ENCODE measurements at places on chromosomes 4 and X.
A peak's percentile ranks its signal among the peaks of the same experiment; 100 is the strongest.

GRCh38 chr4:148944839-148945219 lies 502.6 kb upstream of the NR3C2 start:
- no peak for DNase-seq

DNA sequence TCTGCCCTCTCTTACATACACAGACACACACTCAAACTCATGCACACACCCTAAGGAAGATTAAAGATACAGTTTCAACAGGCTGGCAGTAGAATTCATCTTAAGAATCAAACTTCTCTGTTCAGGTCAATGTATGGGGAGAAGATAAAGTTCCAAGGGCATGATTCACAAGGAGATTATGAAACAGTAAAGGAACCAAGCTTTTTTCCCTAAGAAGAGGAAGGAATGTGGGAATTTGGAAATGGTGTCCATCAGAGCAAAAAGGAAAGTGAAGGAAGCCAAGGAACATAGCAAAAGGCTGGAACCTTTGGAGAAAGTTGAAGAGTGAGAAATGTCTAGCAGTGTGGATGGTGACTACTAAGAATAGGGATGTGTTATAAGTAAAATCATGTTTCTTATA lies 191.0 kb upstream of the NPY2R start:
- no peak for DNase-seq

DNA sequence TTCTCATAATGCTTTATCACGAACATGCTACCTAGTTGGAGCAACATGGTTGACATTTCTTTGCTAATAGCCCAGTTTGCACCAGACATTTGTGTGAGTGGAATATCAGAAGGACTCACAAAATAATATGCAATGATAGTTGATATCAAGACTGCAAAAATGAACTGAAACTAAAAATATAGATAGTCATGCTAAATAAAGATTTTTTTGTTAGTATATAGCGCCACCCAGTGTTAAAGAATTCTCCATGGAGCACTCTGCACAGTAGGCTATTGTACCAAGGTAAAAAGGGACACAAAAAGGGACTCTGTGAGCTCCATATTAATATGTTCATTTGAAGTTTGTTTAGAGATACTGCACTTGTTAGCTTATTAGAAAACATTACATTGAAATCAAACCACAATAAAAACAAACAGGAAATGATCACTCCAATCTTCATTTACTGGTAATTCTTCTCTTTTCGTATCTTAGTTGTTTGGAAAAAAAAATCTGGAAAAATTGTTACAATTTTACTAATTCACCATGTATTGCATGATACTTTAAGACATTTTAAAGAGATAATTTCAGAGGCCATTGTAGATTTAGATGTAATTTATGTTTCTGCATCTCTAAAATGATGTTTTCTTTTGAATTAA lies 1509.6 kb downstream of the ADGRL3 start:
- no peak for DNase-seq

DNA sequence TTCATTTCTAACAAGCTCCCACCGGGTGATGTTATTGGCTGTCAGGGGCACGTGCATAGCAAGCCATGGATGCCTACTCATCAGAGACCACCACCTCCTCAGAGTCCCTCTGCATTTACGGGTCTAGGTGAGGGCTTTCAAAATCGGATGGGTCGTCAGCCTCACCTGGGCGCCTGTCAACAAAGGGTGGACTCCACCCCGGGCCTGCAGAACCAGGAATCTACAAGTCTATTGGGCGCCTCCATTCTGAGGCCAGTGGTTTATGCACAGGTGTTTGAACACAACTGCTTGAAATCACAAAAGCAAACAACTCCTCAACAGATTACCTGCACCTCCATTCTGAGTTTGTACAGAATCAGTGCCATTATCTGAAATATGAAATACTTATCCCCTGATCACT lies 318.9 kb downstream of the PTTG2 start:
- no peak for DNase-seq

- DNase-seq, result no peak
These were observed 1712.4 kb upstream of the TENM3 start for GRCh38 chr4:180530787-180531186.

GRCh38 chrX:150363561-150364346 lies 637 bp downstream of the MAMLD1 start:
- DNase-seq, result no peak

DNA sequence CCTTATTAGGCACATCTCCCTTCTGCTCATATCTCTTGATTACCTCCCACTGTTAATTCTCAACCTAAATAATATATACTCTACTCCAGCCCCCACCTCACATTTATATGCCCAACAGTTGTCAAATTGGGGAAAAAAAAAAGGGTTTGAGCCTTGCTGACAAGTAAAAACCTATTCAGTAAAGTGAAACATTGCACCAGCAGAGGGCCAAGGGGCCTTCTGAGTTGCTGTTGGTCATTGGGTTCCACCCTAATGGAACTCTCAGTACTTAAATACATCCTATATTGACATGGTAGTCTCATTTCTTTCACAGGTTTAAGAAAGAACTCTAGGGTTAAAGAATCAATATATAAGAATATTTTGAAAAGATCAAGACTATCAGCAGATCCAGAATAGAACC lies 362.2 kb downstream of the SMARCA1 start:
- DNase-seq, result no peak

DNA sequence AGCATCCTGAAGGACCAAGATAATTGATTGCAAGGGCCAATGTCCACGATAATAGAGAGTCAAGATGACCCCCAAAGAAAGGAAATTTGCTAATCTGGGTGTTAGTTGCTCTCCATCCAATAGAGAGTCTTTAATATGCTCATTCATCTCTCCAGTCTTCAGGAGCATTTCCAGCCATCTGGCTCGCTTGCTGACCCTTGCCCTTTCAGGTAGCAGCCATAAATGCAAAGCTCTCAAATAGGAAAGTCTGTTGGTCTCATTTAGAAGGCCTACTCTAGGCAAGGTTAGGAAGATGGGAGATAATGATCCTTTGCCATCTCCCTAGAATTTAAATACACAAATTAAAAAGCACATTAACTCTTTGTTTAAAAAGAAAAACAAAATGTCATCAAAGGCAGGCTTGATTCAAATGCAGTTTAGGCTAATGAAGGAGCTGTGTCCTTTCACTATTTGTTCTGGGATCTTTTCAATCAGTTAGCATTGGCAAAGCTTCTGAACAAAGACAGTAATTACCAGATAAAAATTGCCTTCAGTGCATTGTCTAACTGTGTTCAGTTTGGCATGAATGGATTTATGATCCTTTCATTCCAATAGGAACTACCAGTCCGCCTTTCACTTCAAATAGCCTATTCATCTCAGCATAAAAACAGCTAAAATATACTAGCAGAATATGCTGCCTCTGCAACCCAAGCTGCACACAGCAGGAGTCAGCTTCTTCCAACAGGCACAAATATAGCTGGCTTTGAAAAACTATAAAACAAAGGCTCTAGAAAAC lies 49.6 kb upstream of the ATXN3L start:
- no peak for DNase-seq

GRCh38 chr4:58465031-58465430 lies 1354.8 kb upstream of the IGFBP7 start:
- no peak for DNase-seq

DNA sequence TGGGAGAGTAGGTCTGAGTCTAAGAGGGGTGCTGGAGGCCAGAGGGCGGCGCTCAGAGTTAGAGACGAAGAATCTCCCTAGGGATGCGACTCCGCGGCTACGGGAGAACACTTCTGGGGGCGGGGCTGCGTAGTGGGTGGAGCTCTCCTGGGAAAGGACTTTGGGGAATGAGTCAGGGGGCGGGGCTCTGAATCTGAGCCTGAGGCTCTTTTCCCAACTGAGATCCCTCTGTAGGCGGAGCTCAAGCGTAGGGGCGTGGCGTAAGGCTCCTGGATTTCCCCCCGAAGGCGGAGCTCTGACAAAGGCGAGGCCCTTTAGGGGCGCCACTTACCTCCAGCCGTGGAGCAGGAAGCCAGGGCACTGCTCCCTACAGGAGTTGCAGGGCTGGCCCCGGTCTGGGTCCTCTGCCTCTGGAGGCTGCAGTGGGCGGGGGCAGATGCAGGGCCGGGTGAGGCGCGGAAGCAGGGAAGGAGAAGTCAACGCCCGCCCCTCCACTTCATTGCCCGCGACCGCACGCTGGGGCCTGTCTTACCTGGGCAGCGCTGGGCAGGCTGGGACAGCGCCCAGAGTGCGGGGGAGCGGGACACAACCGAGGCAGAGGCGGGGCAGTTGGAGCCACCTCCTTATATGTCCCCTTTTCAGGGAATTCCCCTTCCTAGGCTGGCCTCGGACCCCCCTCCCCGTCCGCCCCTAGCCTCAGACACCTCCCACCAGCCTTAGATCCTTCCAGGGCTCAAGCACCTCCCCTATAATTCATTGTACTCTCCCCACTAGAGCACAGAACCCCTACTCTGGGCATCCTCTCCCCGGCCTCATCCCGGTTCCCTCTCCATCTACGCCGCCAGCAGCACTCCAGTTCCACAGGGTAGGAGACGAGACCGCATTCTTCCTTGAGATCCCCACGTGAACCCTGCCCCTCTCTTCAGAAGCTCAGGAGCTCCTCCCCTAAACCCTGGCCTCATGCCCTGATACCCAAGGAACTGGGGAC lies 1.6 kb downstream of the PRICKLE3 start:
- no peak for DNase-seq

GRCh38 chr4:43360296-43360695 lies 467.8 kb downstream of the GRXCR1 start:
- DNase-seq, result no peak

DNA sequence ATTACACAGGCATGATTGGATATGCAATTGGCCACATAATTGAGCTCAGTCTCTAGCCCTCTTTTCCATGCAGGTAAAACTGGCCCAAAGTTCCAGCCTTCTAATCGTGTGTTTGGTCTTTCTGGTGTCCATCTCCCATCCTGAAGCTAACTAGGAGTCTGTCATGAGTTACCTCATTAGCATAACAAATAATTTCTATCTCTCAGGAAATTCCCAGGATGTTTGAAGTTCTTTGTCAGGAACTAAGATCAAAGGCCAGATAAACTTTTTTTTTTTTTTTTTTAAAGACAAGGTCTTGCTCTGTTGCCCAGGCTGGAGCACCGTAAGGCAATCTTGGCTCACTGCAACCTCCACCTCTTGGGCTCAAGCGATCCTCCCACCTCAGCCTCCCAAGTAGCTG lies 15.8 kb downstream of the ATXN3L start:
- no peak for DNase-seq

DNA sequence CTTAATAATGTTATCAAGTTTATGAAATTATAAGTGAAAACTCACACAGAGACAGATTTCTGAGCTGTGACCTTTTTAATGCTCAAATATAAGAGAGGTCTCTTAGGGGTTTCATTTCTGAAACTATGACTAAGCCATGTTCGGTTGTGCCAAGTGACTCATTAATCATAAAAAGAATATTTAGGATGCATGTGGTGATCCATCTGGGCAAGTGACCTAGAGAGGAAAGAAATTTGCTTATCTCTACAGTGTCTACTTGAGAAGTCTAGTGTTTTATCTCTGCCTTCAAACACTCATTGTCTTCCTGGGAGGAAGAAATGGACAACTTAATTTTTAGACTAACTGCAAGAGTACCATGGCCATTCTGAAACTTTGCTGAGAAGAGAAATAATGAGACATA lies 545.3 kb upstream of the GRID2 start:
- DNase-seq, result no peak

DNA sequence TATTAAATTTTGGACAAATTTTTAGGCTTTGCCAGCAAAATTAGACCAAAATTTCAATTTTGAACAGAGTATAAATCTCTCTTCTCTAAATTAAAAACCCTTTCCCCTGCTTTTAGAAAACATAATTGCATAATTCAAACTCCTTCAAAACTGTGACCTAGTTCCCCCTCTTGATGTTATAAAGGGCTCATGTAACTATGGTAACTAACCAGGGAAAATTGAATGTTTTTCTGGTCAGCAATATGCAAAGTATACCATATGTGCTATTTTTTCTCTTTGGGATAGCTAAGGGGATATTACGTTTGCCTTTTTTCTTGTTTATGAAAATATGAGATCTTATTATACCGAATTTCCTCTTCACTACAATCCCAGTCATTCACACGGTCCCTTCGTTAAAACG lies 5.1 kb upstream of the ING2 start:
- no peak for DNase-seq

- DNase-seq, result no peak
These were observed 23.7 kb downstream of the CC2D2A start for GRCh38 chr4:15493411-15493810.

- DNase-seq, result no peak
These were observed 534.6 kb downstream of the PPARGC1A start for GRCh38 chr4:23355258-23355657.

GRCh38 chrX:123860983-123861382 lies 1.1 kb downstream of the XIAP start:
- DNase-seq, result no peak

- DNase-seq, result no peak
These were observed 30.1 kb downstream of the TEX13A start for GRCh38 chrX:105190252-105190853.

- no peak for DNase-seq
These were observed 12.3 kb downstream of the ZNF182 start for GRCh38 chrX:47991263-47992094.

DNA sequence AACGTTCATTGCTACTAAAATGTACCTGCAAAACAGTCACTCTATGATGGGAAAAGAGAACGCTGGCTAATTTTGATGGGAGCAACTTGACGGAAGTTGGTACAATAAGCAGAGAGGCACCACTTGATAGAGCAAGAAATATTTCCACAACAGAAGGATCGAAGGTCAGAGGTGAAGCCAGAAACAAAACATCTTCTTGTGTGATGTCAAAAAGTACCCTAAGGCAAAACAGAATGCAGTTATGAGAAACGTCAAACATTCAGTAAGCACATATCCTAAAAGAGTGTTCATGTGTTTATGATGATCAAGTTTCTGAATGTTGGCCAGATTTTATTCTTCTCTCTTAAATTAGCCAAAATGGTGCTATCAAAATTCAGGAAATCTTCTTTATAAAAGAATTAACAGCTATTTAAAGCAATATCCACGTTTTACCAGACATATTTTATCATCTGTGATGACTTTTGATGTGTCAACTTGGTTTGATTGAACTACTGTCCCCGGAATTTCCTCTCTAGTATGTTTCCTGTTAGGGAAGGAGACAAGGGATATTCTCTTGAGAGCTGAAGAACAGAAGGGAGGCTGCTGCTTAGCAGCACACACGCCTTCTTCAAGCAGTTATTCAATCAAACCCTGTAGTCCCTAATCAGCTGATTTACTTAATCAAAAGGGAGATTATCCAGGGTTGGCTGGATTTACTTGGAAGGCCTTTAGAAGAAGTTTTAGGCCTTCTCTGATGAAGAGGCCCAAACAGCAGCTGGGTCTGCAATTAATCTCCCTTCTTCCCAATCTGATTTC lies 15.7 kb downstream of the AASDH start:
- no peak for DNase-seq

DNA sequence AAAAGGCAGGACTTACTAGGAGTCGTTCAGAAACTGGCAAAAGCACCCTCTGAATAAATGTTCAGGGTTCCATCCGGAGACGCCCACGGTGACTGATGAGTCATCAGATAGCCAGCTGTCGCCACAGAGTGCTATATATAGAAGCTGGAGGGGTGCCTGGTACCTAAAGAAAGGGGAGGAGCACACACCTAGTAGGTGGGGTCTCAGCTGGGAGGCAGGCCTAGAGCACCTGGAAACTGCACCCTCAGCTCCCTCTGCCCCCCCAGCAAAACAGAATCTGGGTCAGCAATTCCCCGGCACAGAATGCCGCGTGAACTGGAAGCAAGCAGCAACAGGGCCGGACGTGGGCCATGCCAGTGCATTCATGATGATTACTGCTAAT lies 242.0 kb downstream of the BCOR start:
- peak; percentile 76 for DNase-seq
